ENCODE measurements at places on chromosomes 1 and 21.

GRCh38 chr1:192580351-192580962 is 4.9 kb downstream of the RGS1 start:
- DNase-seq = no peak

DNA sequence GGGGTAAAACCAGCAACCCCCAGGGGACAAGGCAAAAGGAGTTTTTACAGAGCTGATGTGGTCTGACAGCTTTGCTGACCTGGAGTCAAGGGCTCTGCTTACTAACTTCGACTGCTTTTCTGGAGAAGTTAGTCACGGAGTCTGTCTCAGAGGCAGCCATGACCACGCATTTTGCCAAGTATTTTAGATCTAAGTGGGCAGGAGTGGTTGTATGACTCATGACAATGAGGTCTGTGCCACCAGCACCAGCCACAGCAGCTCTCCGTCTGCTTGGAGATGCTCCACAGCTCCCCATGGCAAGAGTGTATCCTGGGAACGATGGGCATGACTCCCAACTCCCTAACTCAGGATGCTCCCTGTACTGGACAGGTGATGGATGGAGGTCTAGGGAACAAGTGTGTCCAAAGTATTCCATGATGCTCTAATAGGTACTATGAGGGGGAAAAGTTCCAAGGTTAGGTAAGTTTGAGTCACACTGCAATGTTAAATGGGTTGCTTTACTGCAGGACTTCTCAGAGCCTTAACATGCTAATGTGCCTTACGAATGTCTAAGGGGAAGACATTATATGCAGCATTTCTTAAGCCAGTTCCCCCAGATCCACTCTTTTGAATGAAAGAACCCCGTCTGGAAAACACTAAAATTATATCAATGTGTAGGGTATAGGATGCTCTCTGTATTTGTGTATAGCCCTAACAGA is 359.0 kb downstream of the HHAT start:
- no peak for DNase-seq

DNA sequence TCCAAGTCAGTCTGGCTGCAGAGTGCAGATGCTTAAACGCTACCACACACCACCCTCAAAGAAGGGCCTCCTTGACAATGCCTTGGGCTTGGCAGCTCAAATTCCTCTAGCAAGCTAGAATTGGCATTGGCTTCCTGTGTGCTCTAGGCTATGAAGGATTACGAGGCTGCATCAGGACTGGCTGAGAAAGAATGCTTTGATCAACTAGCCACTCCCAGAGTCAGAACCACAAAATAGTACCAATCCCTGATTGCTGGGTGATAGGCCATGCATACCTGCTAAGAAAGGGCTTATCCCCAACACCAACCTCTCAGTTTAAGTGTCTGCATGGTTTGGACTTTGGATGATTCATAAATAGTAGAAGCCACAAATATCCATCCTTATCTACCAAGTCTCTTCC is 504.9 kb downstream of the OMA1 start:
- DNase-seq = no peak

DNA sequence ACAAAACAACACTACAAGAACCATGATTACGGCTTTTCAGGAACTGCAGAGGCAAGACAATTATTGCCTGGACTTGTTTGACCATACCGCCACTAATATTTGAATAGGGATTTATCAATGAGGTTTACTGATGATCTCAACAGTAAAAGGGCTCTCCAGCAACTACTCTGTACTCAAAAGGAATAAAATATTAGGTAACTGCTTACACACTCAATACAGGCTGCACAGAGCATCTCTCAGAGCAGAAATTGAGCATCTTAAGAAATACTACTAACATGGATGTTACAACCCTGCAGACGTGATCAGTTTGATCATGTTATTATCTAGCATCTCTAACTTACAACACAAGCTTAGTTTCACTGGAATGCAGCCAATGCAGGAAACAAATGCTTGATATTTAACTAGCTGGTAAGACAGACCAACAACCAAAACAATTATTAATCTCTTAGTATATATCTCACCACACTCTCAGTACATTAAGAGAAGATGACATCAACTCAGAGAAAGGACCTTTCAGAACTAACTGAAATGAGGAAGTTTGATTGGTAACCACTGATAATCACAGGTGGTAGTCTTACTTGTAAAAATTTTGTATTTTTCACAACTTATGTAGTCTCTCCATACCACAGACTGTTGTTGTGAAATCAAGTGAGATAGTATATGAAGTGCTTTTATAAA is 52.2 kb downstream of the PUM1 start:
- DNase-seq = no peak

DNA sequence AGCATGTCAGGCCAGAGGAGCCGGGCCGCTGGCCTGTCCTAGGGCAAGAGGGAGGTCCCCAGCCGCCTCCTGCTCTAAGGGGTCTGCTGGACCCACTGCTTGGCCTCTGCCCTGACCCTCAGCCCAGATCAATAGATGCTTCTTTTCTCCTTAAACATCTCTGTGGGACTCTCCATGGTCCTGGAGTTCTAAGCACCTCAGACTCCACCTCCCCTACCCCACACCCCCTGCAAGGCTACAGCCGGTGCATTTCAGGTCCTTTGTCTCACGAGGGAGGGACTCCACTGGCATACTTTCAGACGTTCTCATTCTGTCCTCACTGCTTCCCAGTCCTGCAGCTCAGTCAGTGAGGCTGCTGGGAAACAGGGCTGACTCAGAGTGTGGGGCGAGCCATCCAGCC is 11.0 kb downstream of the CNTN2 start:
- no peak for DNase-seq

GRCh38 chr21:15370462-15370975 is 305.7 kb upstream of the NRIP1 start:
- DNase-seq = no peak

- DNase-seq = no peak
Measured at GRCh38 chr1:154837672-154838171, 32.4 kb downstream of the KCNN3 start.

Data from T-helper 2 cell treated with Interferon-gamma antibody and Interleukin-4, amounts not matched to agents 5 μg/mL and 100 μg/mL, for 36 hours (primary cell).